ENCODE measurements at places on chromosomes 7 and 10.

DNA sequence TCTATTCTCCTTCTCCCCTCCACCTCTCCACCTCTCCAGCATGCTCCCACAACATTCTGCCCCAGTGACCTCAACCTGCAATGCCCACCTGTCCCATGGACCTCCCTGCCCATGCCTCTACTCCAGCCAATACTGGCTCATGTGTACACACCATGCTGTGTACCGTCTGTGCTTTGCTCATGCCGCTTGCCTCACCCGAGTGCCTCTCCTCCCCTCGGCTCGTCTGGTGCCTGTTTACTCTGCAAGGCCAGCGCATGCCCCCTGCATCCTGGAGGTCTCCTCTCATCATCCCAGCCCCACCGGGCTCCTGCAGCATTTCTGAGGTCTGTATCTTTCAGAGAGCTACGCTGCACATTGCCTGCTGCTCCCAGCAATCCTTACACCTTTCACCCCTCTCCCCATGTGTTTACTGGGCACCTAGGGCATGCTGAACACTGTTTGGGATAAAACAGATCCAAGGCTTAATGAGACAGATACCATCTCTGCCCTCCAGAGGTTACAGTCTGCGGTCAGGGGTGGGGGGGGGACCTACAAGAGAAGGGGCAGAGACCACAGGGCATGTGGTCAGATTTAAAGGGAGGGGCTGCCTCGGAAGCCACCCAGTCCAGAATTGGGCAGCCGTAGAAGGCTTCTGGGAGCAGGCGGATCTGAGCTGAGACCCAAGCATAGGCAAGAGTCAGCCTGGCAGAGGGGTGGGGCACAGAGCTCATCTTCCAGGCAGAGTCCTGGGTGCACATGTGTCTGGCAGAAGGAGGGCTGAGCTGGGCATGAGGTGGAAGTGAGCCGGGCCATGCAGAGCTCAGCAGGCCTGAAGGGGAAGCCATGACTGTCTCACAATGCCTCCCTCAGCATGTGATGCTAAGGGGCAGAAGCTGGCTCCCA lies 29.6 kb upstream of the PSAP start:
- DNase-seq: no peak

- DNase-seq: no peak
Observed at GRCh38 chr10:78898341-78899097, 170.2 kb upstream of the ZMIZ1 start.

DNA sequence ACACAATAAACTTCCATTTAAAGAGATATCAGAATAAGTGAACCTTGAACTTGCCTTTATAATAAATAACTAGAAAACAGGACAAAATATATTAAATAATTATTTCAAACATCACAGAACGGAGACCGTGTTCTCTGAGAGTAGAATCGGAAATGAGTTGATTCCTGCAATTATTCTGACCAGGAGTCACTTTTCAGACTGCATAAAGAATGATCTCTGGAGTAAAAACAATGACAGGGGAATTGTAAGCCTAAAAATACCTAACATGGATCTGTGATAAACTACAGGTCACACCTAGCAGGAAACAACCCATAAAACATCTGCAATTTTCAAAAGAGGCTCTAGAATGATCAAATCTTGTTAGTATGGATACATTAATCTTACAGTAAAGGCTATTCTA lies 577.5 kb upstream of the SORCS1 start:
- DNase-seq: no peak

- no peak for DNase-seq
Observed at GRCh38 chr10:112126901-112127300, 56.7 kb downstream of the GPAM start.

DNA sequence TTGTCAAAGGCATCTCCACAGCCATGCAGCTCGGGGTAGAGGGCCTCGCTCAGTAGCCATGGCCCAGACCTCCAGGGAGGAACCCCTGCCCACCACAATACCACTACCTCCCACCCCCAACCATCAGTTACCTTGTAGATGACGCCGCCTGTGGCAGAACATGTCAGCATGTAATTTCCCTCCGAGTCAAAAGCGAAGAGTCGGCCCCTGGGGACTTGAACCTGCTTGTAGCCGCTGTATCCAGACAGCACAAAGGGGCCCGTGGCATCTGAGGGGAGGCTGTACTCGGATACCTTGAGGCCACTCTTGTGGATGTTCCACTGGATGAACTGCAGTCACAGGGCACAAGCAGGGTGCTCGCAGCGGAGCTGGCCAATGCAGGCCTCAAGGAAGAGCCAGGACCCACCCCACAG lies 16.3 kb upstream of the CYREN start:
- DNase-seq: no peak

- DNase-seq: no peak
Observed at GRCh38 chr7:17069146-17069545, 187.4 kb upstream of the AGR3 start.

GRCh38 chr10:11158080-11158479 lies 140.4 kb downstream of the CELF2 start:
- DNase-seq: no peak

DNA sequence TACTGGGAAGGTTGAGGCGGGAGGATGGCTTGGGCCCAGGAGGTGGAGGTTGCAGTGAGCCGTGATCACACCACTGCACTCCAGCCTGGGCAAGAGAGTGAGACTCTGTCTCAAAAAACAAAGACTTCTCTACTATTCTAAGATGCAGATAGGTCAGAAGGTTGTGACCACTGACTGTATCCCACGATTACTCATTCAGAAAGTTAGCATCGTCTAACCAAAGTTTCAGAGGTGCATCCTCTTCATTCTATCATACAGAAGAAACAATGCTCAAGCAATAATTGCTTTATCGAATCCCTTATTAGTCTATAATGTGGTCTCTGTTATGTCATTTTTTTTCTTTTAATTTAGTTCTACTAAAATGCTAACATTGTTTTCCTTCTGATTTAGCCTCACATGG lies 348.7 kb upstream of the LRGUK start:
- DNase-seq: peak; percentile 33

- DNase-seq: no peak
Observed at GRCh38 chr7:152193880-152194279, 168.4 kb downstream of the GALNT11 start.

GRCh38 chr10:30000802-30001571 lies 58.4 kb downstream of the JCAD start:
- no peak for DNase-seq

- peak; percentile 19 for DNase-seq
Observed at GRCh38 chr7:140983802-140984201, 30.9 kb downstream of the MRPS33 start.

GRCh38 chr10:50540826-50541122 lies 83.0 kb downstream of the SGMS1 start:
- DNase-seq: no peak

DNA sequence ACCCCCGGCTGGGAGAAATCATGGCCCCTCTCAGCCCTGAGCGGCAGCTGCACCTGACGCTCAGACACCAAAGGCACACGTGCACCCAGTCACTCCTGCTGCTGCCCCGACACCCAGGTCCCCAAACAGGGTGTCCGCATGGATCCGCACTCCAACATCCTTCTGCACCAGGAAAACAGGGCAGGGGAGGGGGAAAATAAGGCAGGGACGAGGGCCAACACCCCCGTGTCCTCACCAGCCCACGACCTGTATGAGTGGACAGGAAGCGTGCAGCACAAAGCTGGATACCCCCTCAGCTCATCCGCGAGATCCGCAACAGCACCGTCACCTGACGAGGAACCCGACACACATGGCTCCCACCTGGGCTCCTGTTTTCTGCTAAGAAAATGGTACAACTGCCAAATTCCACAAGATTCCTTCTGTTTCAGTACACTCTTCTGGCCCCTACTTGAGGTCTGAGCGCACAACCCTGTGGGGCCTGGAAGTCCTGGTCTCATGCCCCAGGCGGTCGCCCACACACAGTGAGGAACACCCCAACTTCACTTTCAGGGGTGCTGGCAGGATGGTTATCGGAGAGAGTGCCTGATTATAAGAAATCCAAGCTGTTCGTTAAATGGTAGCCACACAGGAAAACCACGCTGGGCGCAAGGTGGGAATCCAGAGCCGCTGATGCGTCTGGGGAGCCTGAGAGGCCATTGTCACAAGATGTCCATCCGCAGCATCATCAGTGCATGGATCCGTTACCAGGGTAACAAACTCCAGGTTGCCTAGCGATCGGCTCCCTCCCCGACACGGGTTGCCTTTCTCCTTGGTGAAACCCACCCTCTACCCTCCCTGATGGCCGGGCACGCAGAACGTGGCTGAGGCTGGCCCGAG lies 63.6 kb downstream of the ZRANB1 start:
- no peak for DNase-seq

Measured in activated CD4-positive, alpha-beta T cell treated with anti-CD3 and anti-CD28 coated beads, Interleukin-2, Interleukin-4, amounts not matched to agents 100 ng/mL and 50 ng/mL, durations not matched to agents 16 hours and 8 hours (primary cell).